NCI-H510A (cell line): ENCODE measurements at places on chromosomes 2 and 18.

- no peak for DNase-seq
These were observed 325.4 kb upstream of the FIGN start for GRCh38 chr2:164061129-164061746.

- no peak for DNase-seq
These were observed 101.7 kb upstream of the ZNF521 start for GRCh38 chr18:25453556-25454269.

DNA sequence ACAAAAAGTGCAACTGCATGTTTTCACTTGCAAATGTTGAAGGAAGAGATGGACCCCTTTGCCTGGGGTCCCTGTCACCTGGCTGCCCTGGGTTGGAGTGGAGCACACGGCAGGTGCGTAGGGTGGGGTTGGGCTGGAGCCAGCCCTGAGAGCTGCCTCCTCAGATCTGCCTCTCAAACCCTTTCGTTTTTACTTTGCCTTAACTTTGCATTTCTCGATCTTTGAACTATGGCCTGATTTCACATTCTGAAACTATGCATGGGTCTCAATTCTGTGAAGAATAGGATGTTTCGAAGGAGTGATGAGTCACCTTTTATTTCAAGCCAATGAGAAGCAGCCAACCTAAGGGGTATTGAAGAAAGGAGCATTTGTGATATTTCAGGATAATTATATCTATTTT lies 132.8 kb downstream of the ACOXL start:
- no peak for DNase-seq

GRCh38 chr2:184727813-184728212 lies 129.5 kb downstream of the ZNF804A start:
- DNase-seq: no peak

DNA sequence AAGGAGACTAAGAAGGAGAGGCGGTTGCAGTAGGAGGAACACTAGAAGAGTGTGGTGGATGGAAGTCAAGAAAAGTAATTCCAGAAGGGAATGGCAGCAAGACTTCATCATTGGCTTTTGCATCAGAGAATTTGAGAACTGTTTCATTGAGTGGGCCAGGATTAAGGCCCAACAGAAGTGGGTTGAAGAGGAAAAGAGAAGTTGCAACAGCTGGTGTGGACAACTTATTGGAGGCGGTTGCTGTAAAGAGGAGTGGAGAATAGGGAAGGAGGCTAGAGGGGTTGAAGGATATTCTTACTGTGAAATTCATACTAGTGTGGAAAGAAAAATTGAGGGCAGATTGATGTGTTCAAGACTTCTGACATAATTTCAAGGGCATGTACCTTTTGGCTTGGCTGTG lies 168.7 kb upstream of the FN1 start:
- DNase-seq: no peak
